ENCODE measurements at places on chromosomes 11 and 22.

DNA sequence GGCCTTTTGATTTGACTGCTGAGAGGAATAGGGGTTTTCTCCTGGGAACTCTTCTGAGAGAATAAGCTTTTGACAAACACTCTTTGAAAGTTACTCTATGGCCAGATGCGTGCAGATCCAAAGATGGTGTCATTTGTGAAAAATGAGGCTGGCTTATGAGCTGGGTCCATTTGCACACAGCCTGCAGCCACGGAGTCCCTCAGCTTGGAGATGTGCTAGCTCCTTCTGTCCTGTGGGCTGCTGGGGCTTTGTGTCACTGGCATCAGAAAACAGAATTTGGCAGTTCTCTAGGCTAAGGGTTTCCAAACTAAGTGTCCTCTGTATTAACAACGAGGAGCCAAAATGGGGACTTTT is 702.4 kb downstream of the NTM start:
- no peak for DNase-seq

GRCh38 chr11:85475660-85476517 is 151.3 kb downstream of the DLG2 start:
- DNase-seq, result no peak

DNA sequence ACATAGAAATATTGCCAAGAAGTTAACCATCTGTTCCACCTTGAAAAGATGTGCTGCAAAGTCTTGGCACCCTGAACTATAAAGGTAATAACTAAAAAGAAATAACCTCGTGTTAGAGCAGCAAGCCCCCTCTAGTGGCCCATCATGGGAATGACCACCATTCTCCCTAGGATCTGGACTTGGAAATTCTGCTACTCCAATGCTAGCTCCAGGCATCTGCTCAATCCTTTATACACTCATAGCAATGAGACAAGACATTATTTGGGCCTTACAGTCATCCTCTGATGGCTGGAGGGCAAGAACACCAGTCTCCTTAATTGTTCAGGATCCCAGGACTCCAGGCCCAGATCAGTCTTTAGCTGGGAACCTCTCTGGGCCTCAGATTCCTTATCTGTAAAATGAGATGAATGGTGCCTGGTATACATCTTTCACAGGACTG is 76.0 kb downstream of the CWC15 start:
- DNase-seq, result no peak

GRCh38 chr22:48267681-48268080 is 1505.2 kb downstream of the TBC1D22A start:
- DNase-seq, result no peak

DNA sequence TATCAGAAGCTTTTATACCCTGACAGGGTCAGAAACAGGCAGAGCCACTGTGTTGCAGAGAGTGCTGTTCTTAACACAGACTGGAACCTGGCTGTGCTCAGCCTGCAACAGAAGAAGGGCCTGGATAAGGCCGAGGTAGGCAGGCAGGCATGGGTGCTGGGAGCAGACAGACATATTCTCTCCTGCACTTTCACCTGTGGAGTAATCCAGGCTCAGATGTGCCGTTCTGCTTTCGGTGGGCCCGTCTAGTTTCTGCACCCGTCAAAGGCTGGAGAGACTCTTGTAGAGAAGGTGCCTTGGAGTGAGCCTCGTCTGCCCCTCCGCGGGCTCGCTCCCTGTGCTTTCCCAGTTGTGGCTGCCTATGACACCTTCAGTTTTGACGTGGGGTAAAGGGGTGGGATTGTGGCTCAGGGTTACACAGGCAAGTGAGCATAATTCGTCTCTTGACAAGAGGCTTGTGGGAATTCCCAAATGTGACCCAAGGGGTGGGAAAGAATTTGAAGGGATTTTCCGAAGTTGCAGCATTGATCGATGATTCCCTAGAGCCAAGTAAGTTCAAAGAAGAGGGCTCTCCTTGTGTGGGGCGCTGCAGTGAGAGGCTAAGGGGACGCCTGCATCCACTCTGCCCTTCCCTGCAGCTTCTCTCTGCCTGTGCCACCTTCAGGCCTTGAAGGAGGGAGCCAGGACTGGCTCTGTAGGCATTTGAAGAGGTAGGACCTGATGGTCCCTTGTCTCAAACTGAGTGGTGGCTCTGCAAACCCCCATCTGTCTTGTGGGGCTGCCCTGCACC is 16.2 kb upstream of the ST3GAL4 start:
- DNase-seq, result no peak
